ENCODE measurements at places on chromosomes 7 and 10. TPM values are rescaled to one million over a fixed set of nuclear protein-coding genes. Genes with fewer than 3 reads are reported as not detected.
A peak's percentile ranks its signal among the peaks of the same experiment; 100 is the strongest.

The GBX1 gene
- total RNA-seq: not detected

The ZNF117 gene
- total RNA-seq: 7.6 TPM

The PLA2G12B gene
- 7.9 TPM for total RNA-seq

The GPR37 gene
- not detected for total RNA-seq

GRCh38 chr7:112362053-112362650 is 88.1 kb upstream of the IFRD1 start:
- DNase-seq: no peak

DNA sequence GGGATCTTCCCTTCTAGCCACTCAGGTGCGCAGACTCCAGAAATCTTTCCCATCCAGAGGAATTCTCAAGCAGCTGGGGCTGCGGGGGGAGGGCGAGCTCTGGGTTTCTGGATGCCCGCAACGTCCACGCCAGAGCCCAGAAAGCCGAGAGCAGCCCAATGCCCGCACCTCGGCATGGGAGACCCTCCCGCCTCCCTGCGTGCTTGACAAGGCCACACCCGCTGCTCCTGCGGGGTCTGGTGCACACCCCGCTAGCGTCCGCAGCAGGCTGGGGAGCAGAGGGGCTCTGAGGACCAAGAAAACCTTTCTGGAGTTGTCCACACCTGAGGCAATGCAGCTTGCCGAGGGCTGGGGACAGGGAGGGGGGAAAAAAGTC is 66.2 kb downstream of the SLC29A4 start:
- DNase-seq: peak; percentile 41

DNA sequence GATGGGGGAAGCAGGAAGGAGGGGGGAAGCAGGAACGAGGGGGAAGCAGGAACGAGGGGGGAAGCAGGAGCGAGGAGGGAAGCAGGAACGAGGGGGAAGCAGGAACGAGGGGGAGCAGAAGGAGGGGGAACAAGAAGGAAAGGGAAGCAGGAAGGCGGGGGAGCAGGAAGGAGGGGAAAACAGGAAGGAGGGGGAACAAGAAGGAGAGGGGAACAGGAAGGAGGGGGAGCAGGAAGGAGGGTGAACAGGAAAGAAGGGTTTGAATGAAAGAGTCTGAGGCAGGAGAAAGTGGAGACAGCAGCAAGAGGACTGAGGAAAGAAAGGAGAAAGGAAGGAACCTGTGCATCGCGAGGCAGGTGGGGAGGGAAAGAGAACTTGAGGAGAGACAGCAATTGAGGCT is 256.6 kb downstream of the PTEN start:
- DNase-seq: no peak

GRCh38 chr7:15305002-15305600 is 256.7 kb downstream of the AGMO start:
- DNase-seq: peak; percentile 66

GRCh38 chr10:75018686-75019307 is 92.7 kb upstream of the SAMD8 start:
- no peak for DNase-seq

GRCh38 chr7:136050462-136050847 is 73.3 kb upstream of the MTPN start:
- DNase-seq: no peak

GRCh38 chr10:104478380-104478779 is 124.7 kb downstream of the CFAP58 start:
- no peak for DNase-seq

GRCh38 chr7:115060095-115060870 is 138.4 kb downstream of the MDFIC start:
- DNase-seq: no peak

- DNase-seq: no peak
These were observed 513.7 kb downstream of the RPS24 start for GRCh38 chr10:78547397-78547796.

- DNase-seq: no peak
These were observed 182.4 kb downstream of the MYOF start for GRCh38 chr10:93299606-93300287.

DNA sequence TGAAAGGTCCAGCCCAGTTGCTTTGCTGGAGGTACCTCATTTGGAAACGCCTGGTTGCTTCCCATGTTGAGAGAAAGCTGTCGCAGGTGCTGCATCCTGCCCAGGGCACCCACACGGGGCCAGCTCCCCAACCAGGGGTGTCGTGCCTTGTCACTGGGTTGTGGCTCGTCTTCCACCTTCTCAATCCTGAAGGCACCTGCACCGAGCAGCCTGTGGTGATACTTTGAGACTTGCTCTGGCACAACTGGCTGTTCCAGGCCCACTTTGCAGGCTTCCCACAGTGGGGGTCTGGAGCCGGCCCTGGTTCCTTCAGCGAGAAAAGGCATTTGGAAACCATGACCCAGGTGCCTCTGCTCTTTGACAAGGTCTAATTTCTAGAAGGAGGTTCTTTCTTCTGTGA is 197.3 kb upstream of the PPP2R2D start:
- DNase-seq: no peak

- DNase-seq: no peak
These were observed 598.6 kb downstream of the PARD3 start for GRCh38 chr10:34216348-34216945.
